Activated T-cell treated with anti-CD3 and anti-CD28 coated beads for 1 hour (primary cell): ENCODE measurements at places on chromosomes 4 and X.

GRCh38 chrX:46837558-46838485 lies 979 bp downstream of the RP2 start:
- DNase-seq, result no peak

- no peak for DNase-seq
These were observed 5.0 kb downstream of the DCAF8L1 start for GRCh38 chrX:27976284-27976683.

- no peak for DNase-seq
These were observed 600.9 kb upstream of the DIPK2B start for GRCh38 chrX:45801554-45801953.

DNA sequence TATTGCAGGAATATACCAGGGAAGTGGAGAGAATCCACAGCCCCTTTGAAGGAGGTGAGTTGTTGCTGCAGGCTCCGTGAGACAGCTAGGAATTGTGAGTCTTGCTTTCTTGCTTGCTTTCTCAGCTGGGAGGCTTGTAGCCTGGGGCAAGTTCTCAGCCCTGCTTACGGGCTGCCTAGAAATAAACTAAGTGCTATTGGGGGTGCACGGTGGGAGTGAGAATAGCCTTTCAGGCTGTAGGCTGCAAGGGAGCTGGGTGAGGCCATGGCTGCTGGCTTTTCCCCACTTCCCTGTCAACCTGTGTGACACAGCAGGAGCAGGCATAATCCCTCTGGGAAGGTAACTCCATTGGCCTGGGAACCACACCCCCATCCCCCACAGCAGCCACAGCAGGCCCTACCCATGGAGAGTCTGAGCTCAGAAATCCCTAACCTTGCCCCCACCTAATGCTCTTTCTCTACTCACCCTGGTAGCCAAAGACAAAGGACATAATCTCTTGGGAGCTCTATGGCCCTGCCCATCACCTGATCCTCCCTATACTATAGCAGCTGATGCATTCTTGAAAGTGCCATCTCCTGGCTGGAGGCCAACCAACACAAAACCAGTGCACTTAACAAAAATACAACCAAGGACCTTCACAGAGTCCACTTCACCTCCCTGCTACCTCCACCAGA lies 113.0 kb downstream of the MMRN1 start:
- no peak for DNase-seq

- DNase-seq, result no peak
These were observed 72.1 kb downstream of the CAMK2D start for GRCh38 chr4:113689394-113689793.

DNA sequence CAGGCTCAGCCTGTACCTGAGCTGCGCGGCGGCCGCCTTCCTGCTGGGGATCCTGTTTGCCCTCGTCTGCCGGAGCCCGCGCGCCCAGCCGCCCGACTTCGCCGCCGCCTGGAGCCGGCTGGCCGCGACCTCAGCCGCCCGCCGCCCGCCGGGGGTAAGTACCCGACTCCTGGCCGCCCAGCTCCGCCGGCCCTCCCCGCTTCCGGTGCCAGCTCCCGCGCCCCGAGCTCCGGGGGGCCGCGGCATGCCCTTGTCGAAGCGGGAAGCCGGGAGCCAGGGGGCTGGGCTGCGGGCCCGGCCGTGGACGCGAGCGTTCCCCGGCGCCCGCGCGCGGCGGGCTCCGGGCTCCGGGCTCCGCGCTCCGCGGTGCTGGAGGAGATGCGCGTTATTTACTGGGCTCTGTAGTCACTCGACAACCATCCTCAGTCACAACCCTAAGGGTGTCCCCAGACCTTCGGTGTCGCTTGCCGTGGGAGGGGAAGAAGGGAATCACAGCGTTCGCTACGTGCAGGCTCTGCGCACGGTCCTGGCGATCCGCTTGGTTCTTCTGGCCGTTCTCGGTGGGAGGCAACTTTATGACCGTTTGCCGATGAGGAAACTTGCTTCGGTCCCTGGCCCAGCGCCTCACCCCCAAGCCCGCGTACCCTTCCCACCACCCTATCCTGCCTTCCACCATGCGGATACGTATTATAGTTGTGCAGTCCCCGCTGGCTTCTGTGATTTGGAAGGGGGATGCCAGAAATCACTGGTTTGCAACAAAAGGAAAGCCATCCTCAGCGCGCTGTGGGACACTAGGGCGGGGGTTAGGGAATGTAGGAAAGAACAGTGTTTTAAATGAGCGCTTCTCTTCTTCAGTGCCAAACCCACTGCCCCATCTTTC lies 944 bp downstream of the SNX25 start:
- peak; percentile 15 for DNase-seq

- no peak for DNase-seq
These were observed 111.8 kb downstream of the APBB2 start for GRCh38 chr4:41102414-41103092.

GRCh38 chr4:6153874-6154273 lies 46.5 kb downstream of the JAKMIP1 start:
- no peak for DNase-seq

- no peak for DNase-seq
These were observed 303.7 kb downstream of the ARHGAP24 start for GRCh38 chr4:85778632-85779131.

- DNase-seq, result no peak
These were observed 444.2 kb downstream of the IDS start for GRCh38 chrX:149060921-149061320.

DNA sequence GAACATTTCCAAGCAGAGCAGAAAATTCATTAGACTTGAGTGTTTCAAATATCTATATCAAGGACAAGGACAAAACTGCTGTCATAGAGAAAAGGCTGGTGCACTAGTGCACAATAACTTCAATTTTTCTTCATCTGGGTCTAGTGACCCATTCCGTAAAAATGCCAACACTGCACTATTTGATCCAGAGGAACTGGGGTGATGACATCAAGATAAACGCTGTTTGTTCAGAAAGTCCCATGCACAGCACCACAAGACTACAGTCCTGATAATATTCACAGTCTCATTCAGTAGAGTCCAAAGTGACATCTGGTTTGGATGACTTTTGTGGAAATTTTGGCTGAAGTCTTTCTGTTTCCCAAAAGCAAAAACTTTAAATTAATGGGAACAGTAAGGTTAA lies 303.5 kb upstream of the GALNT7 start:
- DNase-seq, result no peak

DNA sequence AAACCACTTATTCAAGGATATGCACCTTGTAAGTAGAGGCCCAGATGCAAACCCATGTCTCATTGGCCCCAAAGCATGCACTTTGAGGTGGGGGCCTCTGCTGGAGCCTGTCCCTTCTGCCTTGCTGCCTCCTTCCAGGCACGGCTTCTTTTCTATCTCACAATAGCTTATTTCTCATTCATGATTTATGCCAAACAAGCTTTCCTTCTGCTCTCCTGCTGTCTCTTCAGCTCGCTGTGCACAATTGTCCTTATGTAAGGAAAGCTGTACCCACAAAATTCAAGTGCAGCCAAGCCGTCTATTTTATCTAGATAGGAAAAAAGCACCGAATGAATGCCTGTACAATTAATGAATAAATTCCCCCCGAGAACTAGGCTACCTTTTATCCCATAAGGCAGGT lies 124.8 kb upstream of the PACRGL start:
- no peak for DNase-seq

DNA sequence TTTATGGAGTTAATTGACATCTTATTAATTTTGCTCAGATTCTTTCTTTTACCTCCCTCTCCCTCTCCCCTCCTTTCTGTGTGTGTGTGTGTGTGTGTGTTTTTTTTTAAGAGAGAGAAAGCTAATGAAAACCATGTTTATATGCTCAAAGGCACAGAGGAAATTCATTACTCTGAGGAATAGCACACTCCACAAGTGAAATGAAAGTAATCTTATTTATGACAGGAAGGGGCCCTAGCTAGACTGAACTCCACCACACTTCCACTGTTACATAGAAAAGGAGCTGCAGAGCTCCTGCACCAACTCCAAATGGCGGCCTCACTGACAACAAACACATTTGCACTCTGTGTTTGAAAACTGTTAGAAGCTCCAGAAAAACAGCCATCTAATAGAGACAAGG lies 150.6 kb downstream of the RASL11B start:
- no peak for DNase-seq

DNA sequence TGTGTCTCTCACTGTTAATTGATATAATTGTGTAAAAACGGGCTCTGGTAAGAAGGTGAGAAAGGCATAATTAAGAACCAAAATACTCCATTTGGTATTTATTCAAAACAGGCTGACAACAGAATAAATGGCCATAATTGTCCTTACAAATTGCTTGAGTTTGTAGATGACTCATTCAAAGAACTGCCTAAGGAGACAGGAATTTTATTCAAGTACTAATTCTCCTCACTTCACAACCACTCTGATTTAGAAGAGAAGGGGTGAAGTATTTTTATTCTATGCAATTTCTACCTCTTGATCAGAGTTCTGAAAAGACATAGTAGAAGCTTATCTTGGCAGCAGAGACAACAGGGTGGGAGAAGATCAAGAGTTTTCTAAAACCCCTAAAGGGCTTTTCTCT lies 43.1 kb downstream of the ATP11C start:
- DNase-seq, result no peak

- DNase-seq, result no peak
These were observed 1.2 kb upstream of the DNAJB14 start for GRCh38 chr4:99947608-99948007.

DNA sequence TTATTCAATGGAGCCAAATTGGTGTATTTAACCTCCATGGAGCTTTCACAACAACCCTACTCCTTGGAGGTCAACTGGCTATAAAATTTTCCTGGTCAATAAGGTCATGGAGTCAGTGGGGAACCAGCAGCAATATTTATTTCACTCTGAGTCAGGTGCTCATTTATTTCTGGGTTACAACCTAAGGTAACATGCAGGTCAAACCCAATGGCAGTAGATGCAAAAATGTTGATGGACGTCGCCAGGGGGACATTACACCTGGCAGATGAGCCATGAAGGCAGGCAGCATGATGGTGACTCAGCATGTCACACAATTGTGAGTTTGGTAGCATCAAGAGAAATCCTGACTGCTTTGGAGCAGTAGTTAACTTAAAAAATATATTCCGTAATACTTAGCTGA lies 514.1 kb downstream of the IL15 start:
- no peak for DNase-seq

DNA sequence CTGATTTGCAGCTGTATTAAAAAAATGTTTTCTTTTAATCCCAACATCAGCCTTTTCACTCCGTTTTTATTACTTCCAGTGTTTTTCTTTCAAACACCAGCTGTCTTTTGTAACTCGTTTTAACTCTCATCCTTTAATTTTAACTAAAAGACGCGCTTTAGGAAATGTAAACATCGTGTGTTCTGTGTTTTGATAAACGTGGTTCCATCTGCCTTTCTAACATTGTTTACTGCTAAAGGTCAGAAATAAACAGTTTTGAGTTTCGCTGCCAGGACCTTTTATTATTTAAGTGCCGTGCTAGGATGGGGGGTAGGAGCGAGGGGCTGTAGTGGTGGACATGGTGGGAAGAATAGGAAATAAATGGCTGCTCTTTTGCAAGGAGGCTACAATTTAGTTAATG lies 1.5 kb downstream of the N4BP2 start:
- DNase-seq, result no peak

- DNase-seq, result no peak
These were observed 11.7 kb downstream of the ALB start for GRCh38 chr4:73415807-73416238.

- DNase-seq, result no peak
These were observed 8.5 kb downstream of the NKX3-2 start for GRCh38 chr4:13535708-13536361.

- no peak for DNase-seq
These were observed 309.4 kb downstream of the PPP3CA start for GRCh38 chr4:101037938-101038413.

DNA sequence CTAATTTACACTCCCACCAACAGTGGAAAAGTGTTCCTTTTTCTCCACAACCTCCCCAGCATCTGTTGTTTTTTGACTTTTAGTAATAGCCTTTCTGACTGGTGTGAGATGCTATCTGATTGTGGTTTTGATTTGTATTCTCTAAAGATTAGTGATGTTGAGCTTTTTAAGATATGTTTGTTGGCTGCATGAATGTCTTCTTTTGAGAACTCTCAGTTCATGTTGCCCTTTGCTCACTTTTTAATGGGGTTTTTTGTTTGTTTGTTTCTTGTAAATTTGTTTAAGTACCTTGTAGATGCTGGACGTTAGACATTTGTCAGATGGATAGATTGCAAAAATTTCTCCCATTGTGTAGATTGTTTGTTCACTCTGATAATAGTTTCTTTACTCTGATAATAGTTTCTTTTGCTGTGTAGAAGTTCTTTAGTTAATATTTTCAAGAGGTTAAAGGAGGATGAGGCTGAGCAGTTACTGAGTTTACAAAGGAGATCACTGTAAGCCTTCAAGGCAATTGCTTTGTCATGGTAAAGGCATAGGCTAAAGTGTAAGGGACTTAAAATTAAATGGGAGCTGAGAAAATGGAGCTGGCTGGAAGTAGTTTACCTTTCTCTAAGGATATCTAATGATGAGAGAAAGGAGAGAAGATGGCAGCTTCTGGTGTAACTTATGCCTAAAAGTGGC lies 323.4 kb downstream of the PCDH7 start:
- DNase-seq, result no peak

- no peak for DNase-seq
These were observed 42.5 kb downstream of the DTHD1 start for GRCh38 chr4:36323816-36324419.

GRCh38 chr4:75306506-75306905 lies 207.7 kb downstream of the RCHY1 start:
- DNase-seq, result no peak

DNA sequence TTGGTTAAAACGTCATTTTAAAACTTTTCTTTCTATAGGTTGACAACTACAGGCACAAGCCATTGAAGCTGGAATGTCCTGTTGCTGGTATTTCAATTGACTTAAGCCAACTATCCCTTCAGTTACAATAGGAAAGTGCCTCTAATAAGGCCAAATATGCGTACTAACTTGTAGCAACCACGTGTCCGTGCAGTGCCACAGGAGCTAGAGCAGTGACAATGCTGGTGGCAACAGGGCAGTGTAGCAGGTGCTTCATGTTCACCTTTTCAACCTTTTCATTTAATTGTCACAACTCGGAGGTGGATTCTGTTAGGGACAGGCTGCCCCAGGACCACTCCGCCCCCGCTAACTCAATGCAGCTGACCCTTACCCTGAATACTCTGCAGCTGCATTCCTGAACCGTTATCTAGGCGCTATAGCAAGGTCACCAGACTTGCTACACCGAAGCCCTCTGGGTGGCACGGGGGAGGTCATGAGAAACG lies 37.7 kb downstream of the ERVMER34-1 start:
- DNase-seq, result no peak

DNA sequence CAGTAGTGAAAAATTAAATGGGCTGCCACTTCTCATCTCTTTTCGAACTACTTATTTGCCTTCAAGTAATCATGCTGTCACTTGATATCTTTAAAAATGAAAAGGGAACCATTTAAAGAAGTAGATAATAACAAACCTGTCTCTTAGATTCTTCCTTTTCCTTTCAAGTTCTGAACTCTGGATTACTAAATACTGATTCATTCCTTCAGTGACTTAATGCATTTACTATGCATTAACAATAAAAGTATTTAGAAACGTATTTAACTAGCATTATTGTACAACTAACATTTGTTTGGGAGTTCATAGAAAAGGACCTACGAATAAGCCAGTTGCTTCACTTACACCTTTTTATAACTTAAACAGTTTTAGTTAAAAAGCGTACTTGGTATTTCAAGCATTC lies 61.1 kb upstream of the RAB33B start:
- no peak for DNase-seq

- DNase-seq, result no peak
These were observed 28.5 kb upstream of the TMSB4X start for GRCh38 chrX:12946406-12946805.
